ENCODE measurements at places on chromosomes 2 and 18.

GRCh38 chr2:123513351-123513750 is 511.7 kb upstream of the CNTNAP5 start:
- no peak for DNase-seq

DNA sequence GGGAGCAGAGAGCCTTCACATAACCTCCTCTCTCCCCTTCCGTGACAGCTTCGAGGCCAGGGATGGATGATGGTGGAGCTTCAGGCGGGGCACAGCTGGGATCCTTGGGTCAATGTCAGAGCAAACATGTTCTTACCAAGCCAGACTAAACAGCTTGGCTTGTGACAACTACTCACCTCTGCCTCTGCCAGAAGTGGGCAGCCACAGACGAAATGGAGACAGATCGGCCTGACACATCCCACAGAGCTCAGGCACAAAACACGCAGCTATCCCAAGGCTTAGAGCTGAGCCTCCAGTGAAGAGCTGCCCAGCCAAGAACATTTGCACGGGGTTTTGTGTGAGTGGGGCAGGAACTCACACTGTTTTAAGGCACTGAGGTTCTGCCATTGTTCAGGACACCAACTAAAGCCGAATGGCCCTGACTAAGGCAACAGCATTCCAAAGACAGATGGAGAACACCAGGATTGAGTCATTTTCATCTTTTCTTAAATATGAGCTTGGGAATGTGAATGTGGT is 12.8 kb downstream of the PXDN start:
- DNase-seq: no peak

GRCh38 chr18:62332964-62333695 is 8.0 kb downstream of the TNFRSF11A start:
- DNase-seq: no peak

DNA sequence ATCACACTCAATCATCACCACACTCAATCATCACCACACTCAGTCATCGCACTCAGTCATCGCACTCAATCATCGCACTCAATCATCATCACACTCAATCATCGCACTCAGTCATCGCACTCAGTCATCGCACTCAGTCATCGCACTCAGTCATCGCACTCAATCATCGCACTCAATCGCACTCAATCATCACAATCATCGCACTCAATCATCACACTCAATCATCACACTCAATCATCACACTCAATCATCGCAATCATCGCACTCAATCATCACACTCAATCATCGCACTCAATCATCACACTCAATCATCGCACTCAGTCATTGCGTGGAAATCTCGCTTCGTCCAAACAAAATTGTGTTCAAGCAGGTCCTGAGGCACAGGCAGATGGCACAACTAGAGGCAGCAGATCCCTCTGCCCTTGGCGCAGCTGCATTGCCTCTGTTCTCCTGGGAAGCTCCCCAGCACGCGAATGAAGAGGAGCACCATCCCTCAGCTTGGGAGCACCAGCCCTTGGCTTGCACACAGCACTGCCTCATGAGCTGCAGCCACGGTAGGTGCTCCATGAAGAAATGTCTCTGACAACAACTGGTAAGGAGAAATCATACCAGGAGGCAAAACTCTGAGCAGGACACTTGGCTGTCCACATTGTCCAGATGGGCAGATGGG is 108.1 kb downstream of the EIPR1 start:
- DNase-seq: no peak

- DNase-seq: no peak
Measured at GRCh38 chr18:5430131-5430530, 113.7 kb downstream of the EPB41L3 start.

- DNase-seq: no peak
Measured at GRCh38 chr2:238738917-238739316, 109.0 kb upstream of the TWIST2 start.

GRCh38 chr18:21682371-21683051 is 22.1 kb downstream of the ABHD3 start:
- DNase-seq: peak; percentile 43

- no peak for DNase-seq
Measured at GRCh38 chr2:217691920-217692666, 310.7 kb downstream of the TNS1 start.

DNA sequence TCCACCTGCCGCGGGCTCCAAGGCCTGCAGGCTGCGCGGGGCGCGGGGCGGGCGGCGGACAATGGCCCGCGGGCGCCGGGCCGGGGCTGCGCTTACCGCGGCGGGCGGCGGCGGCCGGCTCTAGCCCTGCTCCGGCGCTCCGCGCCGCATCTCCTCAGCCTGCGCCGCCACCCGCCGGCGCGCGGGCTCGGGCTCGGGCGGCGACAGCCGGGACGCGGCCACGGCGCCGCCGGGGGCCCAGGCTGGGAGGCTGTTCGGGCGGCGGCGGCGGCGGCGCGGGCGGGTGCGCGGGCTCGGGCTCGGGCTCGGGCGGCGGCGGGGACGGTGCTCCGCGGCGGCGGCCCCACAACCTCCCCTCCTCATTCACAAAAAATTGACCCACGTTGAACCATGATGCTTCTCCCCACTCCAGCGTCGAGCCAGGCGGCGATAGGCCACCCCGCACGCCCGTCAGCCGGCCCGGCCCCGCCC is at the start of gene HDAC4:
TSS of gene HDAC4 (minus strand) at position 425 of the 471 bp plus-strand sequence. CDS start 48,321 bp downstream, outside the sequence.
- DNase-seq: no peak

DNA sequence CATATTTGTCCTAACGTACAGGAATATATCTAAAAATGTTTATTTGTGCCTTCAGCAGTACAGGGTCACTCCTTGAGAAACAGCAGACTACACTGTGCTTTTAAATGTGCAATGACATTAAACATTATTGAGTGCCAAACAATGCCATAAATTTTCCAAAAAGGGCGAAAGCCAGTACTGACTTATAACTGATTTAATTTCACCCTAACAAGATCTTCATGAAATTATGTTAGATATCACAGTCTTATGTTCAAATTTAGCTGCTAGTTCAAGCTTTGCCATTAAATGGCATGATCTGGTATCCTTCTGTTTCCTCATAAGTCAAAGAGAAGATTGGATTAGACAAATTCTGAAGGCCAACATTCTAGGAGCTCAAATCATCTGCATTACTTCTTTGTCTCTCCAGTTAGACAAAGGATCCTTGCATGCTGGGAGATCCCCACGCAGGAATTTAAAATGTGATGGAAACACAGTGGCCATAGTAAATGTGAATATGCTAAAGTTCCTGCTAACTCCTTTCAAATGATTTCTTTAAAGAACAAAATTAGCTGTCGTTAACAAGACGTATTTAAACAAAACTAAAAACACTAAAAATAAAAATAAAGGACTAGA is 129.3 kb upstream of the STON1 start:
- DNase-seq: no peak

DNA sequence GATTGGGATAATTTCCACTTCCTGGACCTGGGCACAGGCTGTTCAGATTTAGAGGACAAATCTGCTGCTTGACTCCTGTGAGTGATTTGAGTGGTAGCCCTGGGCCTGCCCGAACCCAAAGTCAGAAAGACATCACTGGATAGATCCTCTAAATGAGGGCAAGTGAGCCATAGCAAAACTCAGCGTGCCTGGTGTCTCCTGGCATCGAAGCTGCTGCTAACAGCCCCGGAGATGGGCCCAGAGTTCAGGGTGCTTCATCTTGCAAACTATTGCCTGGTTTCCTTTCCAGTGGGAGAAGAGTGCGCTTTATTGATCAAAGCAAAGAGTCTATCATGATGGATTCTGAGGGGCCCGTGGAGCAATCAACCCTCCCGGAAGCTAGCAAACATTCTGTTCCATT is 153.1 kb upstream of the KLHL29 start:
- no peak for DNase-seq

Measured in HL-60 (cell line).